Natural killer cell treated with Interleukin-12 subunit alpha and Interleukin-12 subunit beta and Interleukin-15 and Interleukin-18, amount 100 ng/mL, for 72 hours (primary cell): ENCODE measurements at places on chromosomes 13 and 19. TPM values are rescaled to one million over a fixed set of nuclear protein-coding genes. Genes with fewer than 3 reads are reported as not detected.

The SPC24 gene
- total RNA-seq = 26.6 TPM

The FAAP24 gene
- 6.6 TPM for total RNA-seq

The RNF225 gene
- 3.2 TPM for total RNA-seq

The ZBTB7A gene
- total RNA-seq = 70.5 TPM

The ZNF813 gene
- total RNA-seq = 6.2 TPM

GRCh38 chr19:43105496-43105895 is 23.0 kb upstream of the PSG2 start:
- DNase-seq = no peak

DNA sequence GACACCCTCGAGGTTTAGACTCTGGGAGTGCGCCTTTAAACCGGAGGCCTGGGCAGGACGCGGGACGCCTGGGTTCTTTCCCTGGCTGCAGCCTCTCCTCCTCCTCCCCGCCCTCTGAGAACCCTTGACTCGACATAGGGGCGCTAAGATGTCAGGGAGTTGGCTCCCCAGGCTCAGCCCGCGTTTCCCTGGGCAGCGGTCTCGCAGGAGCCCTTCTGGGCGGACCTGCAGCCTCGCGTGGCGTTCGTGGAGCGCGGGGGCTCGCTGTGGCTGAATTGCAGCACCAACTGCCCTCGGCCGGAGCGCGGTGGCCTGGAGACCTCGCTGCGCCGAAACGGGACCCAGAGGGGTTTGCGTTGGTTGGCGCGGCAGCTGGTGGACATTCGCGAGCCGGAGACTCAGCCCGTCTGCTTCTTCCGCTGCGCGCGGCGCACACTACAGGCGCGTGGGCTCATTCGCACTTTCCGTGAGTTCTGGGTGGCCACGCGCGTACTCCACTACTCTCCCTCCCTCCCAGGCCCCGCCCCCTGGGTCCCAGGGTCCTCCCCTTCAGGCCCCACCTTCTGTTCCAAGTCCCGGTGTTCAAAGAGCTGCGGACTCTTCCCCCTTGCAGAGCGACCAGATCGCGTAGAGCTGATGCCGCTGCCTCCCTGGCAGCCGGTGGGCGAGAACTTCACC is 1.3 kb downstream of the ICAM5 start:
- DNase-seq = no peak

- no peak for DNase-seq
Measured at GRCh38 chr19:48443731-48444128, 2.1 kb upstream of the GRWD1 start.
